ENCODE measurements at places on chromosomes 12 and 14. TPM values are rescaled to one million over a fixed set of nuclear protein-coding genes. Genes with fewer than 3 reads are reported as not detected.
A peak's percentile ranks its signal among the peaks of the same experiment; 100 is the strongest.

Gene CD63
- 635 TPM for total RNA-seq

Gene GUCY2C
- total RNA-seq = 0.15 TPM

Gene BIN2
- 2.6 TPM for total RNA-seq

Gene NACA
- total RNA-seq = 611 TPM

Gene OXA1L
- 191 TPM for total RNA-seq

Gene CLEC4A
- 1.2 TPM for total RNA-seq

Gene FAM90A1
- not detected for total RNA-seq

Gene GPR65
- 0.24 TPM for total RNA-seq

Gene C3AR1
- total RNA-seq = 4.2 TPM

Gene GLI1
- 0.66 TPM for total RNA-seq

Gene PFKM
- 678 TPM for total RNA-seq

Gene MRPL42
- total RNA-seq = 54.5 TPM

Gene DNAAF2
- 6.0 TPM for total RNA-seq

Gene SLC6A13
- 6.1 TPM for total RNA-seq

Gene LIN7A
- total RNA-seq = 9.0 TPM

Gene EGLN3
- total RNA-seq = 271 TPM

Gene PROX2
- total RNA-seq = not detected

GRCh38 chr12:98198261-98198982 lies 317.0 kb upstream of the TMPO start:
- no peak for DNase-seq

DNA sequence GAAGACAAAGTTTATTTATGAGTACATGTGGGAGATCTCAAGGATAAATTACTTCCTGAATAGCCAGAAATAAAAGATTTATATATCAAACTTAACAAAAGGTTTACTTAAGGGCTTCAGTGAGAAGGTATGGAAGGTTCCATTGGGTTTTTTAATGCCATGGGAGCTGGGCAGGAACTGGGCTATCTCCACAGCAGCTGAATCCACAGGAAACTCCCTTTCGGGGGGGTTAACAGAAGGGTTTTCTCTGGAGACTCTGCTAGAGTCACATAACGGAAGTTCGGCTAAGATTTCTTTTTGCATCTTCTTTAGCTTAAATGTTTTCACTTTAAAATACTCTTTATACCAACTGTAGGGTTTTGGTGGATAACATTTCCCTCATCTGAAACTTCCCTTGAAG lies 113.5 kb downstream of the UNC79 start:
- DNase-seq = no peak

DNA sequence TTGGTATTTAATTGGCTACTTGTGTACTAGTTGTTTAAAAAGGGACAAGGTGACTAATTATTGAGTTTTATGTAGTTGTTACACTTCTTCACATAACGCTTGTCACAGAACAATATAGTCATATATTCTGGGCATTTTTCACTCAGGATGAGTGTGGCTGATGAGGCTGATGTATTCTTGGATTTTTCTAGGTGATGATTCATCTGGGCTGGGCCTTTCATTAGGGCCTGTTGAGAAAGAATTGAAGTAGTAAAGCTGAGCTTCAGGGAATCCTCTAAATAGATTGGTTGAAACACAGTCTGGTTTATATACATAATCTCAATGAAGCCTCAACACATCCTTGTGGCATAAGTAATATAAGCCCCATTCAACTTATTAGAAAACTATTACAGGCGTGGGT lies 445.7 kb downstream of the DAD1 start:
- no peak for DNase-seq

DNA sequence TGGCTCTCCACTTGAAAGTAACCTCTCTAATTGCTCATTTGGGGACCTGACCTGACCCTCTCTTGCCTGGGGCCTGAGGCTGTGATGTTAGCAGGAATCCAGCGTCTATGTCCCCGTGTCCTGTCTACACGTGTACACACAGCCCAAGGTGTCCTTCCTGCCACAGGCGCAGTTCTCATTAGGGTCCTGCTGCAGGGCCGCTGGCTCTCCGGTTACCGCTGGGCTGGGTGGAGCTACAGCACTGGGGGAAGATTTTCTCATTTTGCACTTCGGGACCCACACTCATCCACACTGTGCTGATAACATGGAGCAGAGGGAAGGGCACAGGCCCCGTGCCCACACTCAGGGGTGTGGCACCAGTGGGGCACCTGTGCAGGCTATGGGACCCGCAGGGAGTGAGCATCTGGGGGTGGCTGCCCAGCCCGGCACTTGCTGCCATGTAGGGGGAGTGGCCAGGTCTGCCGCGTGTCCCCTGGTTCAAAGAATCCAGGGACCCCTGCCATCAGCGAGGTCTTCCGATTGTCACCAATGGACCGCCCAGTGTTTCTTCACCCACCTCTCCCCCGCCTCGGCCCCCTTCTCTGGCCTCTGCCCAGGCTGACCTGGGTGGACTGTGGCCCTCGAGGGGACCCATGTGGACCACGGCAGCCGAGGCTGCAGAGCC lies 98.7 kb upstream of the SFSWAP start:
- DNase-seq = no peak

DNA sequence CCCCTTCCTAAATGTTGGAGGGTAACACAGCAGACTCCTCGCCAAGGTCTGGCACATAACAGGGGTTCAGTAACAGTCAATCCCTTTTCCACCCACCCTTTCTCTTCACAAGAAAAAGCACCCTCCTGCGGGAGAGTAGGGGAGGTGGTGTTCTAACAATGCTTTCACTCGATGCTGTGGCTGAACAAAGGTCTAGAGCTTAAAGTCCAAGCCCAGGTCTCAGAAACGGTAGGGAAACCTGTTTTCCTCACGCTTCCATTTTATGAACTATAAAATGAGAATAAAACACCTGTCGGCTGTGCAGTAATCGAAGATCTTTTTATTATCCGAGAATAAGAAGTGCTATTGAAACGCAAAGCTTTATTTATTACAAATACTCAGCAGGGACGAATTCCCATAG lies 20.9 kb upstream of the CACNA2D4 start:
- DNase-seq = no peak

GRCh38 chr14:104820669-104821228 lies 19.8 kb downstream of the ZBTB42 start:
- no peak for DNase-seq

- no peak for DNase-seq
Measured at GRCh38 chr14:28375295-28375694, 391.3 kb upstream of the FOXG1 start.

DNA sequence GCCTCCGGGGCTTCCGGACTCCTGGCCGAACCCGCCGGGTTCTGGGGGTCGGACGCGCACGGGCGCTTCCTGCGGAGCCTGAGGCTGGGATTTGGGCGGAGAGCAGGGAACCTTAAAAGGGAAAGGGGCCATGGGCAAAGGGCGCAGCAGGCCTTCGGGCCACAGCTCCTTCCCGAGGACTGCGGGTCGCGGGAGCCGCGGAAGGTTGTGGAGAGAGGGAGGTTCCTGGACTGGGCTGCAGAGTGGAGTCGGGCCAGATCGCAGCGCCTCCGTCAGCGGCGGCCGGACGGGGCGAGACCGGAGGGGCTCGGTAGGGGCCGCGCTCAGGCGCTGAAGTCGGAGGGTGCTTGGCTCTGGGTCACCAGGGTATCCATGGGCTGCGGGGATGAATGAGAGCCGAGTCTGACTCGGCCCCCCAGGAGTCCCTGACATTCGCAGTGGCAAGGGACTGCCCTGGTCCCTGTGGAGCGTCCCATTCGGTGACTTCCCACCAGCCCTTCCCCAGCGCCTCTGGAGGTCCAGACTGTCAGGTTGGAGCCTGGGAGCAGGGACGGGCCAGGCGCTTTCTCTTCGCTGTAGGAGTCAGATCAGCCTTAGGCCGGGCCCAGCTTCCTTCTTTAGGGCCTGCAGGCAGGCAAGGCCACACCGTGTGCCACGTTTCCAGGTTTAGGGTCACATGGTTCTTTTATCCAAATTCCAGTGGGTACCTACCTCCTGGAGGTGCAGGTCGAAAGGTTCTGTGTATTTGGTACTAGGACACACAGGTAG lies 938 bp upstream of the SLC25A29 start:
- DNase-seq = peak; percentile 26

- no peak for DNase-seq
Measured at GRCh38 chr14:60430276-60430675, 55.6 kb downstream of the C14orf39 start.

- DNase-seq = no peak
Measured at GRCh38 chr14:85217412-85217811, 312.5 kb upstream of the FLRT2 start.

GRCh38 chr12:79549531-79550271 lies 141.1 kb downstream of the PAWR start:
- DNase-seq = no peak

- no peak for DNase-seq
Measured at GRCh38 chr14:64604881-64605280, 55.1 kb downstream of the PPP1R36 start.

GRCh38 chr12:106122004-106122403 lies 16.8 kb downstream of the NUAK1 start:
- no peak for DNase-seq

- no peak for DNase-seq
Measured at GRCh38 chr14:51129130-51129529, 34.2 kb upstream of the TRIM9 start.

DNA sequence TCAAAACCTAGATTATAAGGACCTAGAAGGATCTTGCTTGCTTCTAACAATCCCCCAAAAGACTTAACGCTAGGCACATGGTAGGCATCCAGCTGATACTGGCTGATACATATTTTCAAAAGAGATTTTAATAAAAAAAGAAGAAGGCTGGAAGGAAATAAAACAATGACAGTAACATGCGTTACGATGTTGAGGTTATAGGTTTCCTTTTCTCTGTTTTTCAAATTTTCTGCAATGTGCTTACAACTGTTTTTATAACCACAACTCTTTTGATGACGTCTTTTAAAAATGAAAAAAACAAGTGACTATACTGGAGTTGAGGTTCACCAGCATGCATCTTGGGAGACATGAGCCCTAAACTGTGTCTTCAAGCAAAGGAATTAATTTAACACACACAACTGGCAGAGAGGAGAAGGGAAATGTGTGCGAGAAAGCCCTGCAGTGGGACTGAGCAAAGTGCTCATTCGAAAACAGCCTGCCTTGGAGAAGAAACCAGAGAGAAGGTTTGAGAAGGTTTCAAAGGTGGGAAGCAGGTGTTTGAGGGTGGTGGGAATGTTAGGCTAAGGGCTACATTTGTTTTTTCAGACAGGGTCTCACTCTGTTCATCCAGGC lies 80.4 kb downstream of the DUSP16 start:
- no peak for DNase-seq

GRCh38 chr12:99810718-99811593 lies 163.4 kb downstream of the GARIN6 start:
- DNase-seq = no peak

- DNase-seq = no peak
Measured at GRCh38 chr12:89697296-89697695, 11.3 kb downstream of the ATP2B1 start.

DNA sequence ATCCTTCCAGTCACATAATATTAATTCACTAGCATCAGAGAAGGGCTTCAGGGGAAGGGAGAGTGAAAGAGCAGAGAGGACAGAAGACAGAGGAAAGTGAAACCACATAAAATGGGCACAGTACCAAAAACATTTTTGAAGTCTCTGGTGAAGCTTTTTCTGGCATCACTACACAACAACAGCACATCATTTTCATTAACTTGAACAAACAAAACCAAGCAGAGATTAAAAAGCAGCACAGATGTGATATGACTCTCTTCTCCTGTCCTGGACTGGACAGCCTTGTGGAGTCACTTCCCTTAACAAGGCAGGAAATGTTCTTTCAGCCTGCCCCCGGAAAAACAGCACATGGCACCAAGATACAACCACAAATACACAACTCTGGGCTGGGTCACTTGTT lies 112.0 kb downstream of the TSPAN8 start:
- no peak for DNase-seq

- DNase-seq = no peak
Measured at GRCh38 chr14:99009871-99010270, 262.1 kb downstream of the BCL11B start.

- DNase-seq = no peak
Measured at GRCh38 chr14:48382961-48383360, 707.6 kb upstream of the MDGA2 start.

DNA sequence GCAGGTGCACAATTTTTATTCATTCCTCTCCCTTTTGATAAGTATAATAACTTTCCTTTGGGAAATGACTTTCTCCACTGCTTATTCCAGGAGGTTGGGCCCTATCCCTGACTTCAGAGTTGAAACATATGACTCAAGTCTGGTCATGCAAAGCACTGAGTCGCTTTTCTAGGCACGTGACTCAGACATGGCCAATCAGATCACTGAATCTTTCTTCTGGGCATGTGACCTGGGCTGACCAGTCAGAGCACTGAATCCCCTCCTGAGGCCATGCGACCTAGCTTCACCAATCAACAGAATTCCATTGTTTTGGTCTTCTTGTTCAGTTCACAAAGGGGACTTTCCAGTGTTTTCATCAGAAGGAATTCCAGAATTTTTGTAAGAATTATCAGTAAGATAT lies 377.1 kb upstream of the KITLG start:
- DNase-seq = no peak

DNA sequence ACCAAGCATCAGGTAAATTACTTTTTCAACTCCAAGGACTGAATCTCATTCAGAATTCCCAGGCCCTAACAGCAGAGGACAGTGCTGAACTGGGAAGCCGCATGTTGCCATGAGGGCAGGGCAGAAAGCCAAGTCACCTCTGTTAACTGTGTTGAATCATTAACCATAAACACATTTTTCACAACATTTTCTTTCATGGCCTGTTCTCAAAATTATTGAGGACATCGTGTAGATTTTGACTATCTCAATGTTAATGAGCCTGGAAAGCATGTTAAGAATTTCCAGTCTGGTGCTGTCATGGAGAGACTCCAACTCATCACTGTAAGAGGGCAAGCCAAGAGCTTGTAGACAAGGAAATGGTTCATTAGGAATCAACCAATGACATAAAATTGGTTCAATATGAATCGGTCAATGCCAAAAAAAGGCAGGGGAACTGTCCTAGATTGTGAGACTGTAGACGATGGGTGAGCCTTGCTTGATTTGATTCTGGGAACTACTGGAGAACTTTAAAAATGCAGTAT lies 33.7 kb downstream of the CPM start:
- no peak for DNase-seq

- no peak for DNase-seq
Measured at GRCh38 chr12:115640929-115641328, 636.6 kb downstream of the MED13L start.

- no peak for DNase-seq
Measured at GRCh38 chr12:47317175-47317915, 237.6 kb upstream of the AMIGO2 start.
